ENCODE measurements at places on chromosomes 7 and 10. TPM values are rescaled to one million over a fixed set of nuclear protein-coding genes. Genes with fewer than 3 reads are reported as not detected.
A peak's percentile ranks its signal among the peaks of the same experiment; 100 is the strongest.

DNA sequence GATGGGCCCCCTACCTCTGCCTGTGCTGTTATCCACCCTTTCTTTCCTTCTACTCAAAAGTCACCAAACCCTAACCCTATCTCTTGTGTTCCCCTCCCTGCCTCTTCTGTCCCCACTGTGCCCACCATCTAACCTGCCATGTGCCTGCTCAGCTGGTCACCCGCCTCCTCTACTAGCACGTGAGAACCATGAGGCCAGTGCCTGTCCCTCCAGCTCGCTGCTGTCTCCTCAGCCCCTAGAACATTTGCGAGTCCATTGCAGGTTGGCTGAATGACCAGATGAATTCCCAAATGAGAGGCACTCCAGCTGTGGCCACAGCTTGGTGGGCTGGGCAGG, 129.0 kb downstream of the ARHGAP22 start:
- DNase-seq: no peak

- no peak for DNase-seq
Measured at GRCh38 chr10:69324583-69324982, 46.3 kb downstream of the HK1 start.

The ODAD2 gene
- 0.86 TPM for polyA plus RNA-seq

DNA sequence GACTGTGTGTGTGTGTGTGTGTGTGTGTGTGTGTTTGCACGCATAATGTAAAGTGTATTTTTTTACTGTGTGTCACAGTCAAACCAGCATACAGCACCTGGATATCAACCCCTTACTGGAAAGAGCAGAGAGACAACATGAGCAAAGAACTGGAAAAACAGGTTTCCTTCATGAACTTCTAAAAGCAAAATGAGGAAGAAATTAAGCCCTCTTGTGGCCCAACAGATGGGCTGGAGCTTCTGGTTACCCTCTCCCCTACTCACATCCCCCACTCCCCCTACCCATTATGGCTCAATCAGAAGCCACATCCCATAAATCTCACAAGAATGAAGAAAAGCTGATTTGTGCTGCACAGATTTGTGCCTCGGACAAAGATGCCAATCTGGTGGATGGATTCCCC, 36.2 kb downstream of the PDE1C start:
- DNase-seq: peak; percentile 23

GRCh38 chr7:54837168-54837567, 78.2 kb upstream of the SEC61G start:
- DNase-seq: no peak

The CPA4 gene
- polyA plus RNA-seq: 3.3 TPM

DNA sequence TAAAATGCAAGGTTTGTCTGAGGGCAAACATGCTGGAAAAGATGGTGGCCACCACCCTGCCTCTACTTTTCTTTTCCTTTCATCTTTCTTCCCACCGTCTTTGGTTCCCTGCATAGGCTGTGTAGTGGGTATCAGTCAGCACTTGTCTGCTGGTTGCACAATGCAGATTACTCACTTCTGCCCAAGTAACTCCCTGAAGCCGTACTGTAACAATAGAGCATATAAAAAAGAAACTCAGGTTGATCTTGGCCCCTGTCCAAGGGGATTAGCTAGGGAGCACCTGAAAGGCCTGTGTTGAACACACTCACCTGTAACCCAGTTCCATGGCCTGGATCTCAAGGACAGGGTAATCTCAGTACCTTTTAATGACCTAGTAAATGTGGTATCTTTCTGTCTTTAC, 533.0 kb upstream of the GALNT17 start:
- DNase-seq: peak; percentile 77

DNA sequence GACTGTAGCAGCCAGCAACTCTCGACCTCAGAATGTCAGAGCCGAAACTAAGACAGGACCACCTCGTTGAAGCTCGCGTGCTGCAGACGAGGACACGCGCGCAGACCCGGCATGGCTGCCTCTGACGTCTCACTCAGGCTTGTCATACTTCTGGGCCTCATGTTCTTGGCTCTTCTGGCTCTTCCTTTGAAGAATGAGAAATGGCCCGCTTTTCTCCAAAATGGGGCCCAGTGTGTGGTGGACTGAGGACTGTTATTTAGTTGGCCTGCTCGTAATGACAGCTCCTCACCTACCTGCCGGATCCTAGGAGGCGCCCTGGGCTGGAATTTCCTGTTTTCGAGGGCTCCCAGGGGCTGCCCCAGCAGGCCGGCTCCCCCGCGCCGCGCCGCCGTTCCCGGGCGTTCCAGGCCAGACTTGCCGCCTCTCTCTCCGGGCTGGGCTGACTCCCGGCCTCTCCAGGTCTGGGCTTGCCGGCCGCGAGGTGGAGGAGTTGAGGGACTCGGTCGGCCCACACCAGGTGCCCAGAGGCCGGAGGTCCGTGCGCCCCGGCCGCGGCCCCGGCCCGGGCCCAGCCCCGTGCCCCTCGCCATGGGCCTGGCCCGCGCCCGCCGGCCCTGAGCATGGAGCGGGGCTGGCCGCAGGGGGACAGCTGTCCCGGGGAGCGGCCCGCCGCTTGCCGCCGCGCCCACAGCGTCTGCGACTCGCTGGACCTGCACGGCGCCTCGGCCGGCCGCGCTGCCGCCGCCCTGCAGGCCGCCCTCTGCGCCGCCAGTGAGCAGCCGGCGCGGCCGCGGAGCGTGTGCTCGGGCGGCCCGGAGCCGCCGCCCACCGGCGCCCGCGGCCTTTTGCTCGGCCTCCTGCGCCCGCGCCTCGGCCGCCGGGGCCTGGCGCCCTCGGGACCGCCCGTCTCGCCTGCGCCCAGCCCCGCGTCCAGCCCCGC, 28.1 kb downstream of the AGAP3 start:
- peak; percentile 63 for DNase-seq

- no peak for DNase-seq
Measured at GRCh38 chr7:155093596-155093995, 23.5 kb downstream of the HTR5A start.

The MRPL32 gene
- polyA plus RNA-seq: 59.9 TPM

The EPHB6 gene
- 29.6 TPM for polyA plus RNA-seq

DNA sequence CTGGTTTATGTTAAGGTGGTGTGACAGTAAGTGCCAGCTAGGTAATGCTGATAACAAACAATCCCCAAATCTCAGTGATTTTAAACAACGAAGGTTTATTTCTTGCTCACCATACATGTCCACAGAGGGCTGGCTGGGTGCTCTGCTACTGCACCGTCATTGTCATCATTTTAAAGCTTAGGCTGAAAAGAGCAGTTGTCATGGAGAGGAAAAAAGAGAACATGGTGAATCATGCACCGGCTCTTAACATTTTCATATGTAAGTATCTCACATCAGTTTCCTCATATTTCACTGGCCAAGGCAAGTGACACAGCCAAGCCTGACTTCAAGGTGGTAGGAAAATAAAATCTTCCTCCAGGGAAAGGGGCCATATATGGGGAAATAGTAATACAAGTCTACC, 746.9 kb downstream of the SORCS3 start:
- no peak for DNase-seq

The WDFY4 gene
- polyA plus RNA-seq: not detected

DNA sequence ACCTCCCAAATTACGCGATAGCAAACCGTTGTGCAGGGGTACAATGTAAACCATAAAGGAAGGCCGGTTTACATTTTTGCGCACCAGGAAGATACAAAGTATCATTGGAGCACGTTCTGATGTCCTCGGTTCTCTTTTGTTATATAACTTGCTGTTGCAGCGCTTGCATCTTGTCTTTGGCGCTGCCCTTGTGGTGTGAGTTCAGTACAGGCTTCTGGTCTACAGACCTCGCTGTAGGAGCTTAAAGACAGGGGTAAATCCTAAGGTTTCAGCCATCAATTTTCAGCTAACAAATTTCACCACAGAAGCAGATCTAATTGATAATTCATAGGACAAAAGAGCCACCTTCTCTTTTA, 1.5 kb upstream of the MKX start:
- no peak for DNase-seq

The GPR26 gene
- not detected for polyA plus RNA-seq

DNA sequence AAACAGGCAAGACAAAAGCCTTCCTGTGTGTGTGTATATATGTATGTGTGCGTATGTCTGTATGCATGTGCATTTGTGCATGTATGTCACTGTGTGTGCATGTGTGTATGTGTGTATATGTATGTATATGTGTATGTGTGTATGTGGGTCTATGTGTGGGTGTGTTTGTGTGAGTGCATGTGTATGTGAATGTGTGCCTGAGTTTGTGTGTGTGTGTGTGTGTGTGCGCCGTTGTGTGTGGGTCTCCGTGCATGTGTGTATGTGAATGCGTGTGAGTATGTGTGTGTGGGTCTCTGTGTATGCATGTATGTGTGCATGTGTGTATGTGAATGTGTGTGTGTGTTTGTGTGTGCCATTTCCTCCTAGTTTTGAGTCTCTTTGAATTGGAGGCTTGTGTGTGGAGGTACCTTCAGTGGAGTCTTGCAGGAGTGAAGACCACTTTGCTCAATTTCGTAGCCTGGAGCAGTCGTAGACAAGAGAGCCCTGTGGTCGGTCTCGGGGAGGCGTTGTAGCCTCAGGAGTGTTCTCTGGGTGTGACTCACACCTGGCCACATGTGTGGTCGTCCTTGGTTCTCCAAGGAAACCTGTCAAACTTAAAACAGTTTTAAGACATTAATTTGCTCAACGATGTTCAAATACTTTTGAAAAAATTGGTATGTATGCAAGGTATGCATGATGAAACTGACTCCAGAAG, 28.1 kb downstream of the INPP5A start:
- no peak for DNase-seq

The RADIL gene
- polyA plus RNA-seq: 0.53 TPM

- DNase-seq: no peak
Measured at GRCh38 chr7:68203251-68203650, 1206.6 kb downstream of the TYW1 start.

DNA sequence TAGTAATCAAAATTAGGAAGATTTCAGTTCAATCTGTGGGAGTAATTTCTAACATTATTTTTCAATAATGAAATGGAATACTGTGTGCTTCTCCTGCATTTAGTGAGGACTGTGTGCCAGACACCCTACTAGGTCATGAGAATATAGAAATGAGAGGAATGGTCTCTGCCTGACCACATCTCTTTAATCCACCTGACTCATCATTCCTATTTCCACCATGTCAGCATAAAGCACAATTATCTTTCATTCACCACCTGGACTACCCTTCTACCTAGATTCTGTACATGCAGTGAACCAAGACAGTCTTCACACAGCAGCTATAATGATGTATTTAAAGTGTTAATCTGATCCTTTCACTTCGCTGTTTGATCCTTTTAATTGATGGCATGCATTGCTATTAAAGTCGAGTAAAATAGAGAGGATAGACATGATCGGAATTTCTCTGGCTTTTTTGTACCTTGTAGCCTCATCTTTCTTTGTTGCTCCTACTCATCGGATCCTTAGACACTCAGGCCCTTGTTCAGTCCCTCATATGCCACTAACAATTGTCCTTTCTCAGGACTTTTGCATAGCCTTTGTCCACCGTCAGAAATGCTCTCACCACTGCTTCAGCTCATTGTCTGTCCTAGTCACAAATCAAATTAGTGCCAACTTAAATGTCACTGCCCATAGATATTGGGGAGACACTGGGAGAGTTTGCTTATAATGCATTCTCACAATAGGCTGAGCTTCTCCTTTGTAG, 1037.1 kb downstream of the REEP3 start:
- DNase-seq: no peak

GRCh38 chr7:123754271-123754871, 5.6 kb upstream of the WASL start:
- DNase-seq: no peak

GRCh38 chr10:115921795-115922194, 351.2 kb downstream of the GFRA1 start:
- no peak for DNase-seq

DNA sequence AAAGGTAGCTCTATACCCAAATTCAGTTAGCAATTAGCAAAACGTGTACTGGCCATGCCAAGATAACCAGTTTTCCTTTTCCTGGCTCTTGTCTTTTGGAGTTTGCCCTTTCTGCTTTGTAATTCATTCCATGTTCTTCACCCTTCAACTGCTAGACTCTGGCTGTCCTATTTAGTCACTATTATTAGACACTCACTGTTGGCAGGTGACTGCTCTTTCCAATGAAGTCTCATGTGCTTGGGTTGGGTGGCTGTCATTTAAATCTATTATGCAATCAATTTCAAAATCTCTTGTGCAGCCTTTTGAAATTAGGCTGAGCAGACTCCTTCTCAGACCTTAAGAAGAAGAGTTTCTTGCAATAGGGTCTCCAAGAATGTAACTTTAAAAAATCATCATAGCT, 266.5 kb downstream of the GPR158 start:
- no peak for DNase-seq

GRCh38 chr7:38410056-38410455, 136.6 kb upstream of the TARP start:
- no peak for DNase-seq

GRCh38 chr10:127046975-127047877, 142.0 kb downstream of the DOCK1 start:
- no peak for DNase-seq

DNA sequence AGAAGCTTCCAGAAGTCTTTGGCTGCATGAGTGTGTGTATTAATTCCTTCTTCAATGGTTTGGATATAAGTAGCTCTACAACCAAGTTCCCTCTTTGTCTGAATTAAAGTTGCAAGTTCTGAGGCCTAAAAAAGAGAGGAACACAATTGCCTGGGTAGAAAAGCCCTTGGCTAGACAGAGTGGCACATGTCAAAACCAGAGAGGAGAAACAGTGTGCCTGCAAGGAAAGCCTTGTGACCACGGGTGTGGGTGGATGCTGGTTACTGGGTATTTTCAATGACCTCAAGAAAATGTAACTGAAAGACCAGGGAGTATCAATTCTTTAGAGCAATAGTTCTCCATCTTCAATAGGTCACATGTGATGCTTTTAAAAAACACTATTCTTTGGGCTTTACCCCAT, 148.3 kb downstream of the SVIL start:
- no peak for DNase-seq

The GPR15LG gene
- 1.9 TPM for polyA plus RNA-seq

DNA sequence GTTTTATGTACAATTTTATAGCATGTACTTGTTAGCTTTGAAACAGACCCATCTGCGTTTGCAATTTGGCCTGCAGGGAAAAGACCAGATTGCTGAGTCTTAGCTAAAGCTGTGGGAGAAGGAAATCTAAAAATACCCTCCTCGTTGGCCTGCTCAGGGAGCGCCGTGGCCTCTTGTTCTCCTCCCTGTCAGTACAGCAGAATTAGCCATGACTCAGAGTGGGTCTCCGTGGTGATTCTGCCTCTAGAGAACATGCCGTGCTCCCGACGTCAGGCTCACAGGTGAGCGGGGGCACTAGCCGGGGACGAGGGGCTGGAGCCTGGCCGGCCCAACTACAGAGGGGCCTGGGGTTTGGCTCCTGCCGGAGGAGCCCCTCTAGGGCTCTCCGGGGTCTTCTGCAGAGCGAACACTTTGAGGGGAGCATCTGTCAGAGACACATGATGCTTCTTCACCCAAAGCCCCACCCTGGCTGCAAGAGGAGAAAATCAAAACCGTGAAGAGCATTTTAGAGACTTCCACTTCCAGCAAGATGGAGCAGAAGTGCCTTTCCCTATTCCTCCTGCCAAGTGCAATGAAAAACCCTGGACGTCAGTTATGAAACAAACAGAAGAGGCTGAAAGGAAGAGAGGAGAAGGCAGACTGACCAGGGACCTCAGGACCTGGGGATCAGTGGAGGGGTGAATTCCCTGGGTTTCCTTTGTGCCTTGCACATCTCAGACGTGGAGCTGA, 98.9 kb downstream of the LHPP start:
- peak; percentile 67 for DNase-seq

- DNase-seq: peak; percentile 49
Measured at GRCh38 chr7:10122551-10123100, 851.0 kb upstream of the PHF14 start.

GRCh38 chr10:110680273-110681020, 36.3 kb downstream of the RBM20 start:
- DNase-seq: no peak
